ENCODE measurements at places on chromosomes 1 and 21.

DNA sequence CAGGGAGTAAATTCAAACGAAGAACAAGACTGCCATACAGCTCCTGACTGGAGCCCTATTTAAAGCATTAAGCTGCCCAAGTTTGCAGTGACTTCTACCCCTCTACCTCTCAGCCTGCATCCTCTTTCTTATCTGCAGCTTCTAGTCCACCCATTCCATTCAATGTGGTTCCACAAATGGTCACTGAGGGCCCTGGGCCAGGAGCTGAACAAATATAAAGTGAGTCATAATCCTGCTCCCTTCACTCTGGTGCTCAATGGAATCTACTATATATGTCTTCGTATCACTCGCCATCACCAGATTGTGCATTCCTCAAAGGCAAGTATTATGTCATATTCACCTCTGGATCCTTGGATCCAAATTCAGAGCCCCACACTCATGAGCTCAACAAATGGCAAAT lies 398.7 kb downstream of the BRINP2 start:
- no peak for DNase-seq

- no peak for DNase-seq
Observed at GRCh38 chr1:116760996-116761665, 6.9 kb downstream of the CD2 start.

- no peak for DNase-seq
Observed at GRCh38 chr1:59986516-59987310, 60.1 kb upstream of the CYP2J2 start.

DNA sequence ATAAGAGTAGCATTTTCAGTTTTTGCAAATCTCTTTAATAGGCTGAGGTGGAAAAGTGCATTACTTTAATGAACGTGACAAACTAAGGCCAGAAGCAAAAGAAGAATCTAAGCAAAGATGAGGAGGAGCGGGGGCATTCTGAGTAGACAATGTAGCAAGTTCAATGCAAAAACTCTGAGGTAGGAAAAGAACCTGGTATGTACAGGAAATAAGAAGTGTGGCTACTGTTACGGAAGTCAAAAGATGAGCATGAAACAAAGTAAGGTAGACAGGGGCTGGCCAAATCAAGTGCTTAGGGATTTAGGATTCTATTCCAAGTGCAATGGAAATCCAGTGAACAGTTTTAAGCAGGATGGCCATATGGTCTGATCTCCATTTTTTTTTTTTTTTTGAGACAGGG lies 63.7 kb downstream of the TOR3A start:
- no peak for DNase-seq

DNA sequence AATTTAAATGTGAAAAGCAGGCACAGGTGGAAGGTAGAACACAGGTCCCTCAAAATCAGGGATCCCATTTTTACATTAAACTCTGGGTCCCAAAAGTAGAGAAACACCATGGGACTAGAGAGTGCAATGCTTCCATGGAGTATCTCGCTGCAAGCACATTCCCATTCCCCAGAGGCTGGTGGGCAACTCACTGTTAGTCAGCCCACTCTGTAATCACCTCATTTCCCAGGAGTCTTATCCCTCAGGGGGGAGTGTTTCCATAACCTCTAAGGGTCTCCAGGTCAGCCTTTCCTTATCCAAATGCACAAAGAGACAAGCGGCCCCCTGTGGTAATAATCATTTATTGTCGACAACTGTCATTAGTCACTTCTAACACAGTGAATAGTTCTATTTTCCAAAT lies 490.1 kb upstream of the LRRC7 start:
- no peak for DNase-seq

Measured in NCI-H2081 (cell line).